ENCODE measurements at places on chromosomes 2 and 18.

DNA sequence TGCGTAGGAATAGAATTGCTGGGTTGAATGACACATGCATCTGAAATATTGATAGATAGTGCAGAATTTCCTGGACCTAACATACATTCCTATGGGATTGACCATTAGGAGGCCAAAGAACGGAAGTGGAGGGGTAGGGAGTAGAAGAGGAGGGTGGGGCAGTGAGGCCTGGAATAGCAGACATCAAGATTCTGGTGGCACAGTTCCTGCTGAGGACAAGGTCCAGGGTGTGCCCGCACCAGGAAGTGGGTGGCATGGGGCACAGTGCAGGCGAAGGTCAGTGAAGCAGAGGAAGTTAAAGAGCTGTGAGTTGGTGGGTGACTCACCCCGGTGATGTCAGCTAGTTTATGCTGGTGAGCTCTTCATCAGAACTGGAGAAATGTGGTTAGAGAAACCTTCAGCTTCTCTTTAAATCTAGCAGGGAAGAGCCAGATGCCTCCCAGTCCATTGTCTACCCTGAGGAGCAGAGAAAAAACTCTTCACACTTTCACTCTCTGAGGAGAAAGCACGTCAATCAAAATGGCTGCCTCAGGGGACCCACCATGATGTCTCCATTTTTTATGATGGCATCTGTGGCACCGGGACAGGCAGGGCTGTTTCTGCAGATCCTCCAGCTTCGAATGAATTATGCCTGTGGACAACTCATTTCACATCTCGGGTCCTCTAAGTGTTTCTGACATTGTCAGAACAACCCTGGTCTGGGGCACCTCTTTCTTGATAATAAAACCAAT is 55.9 kb upstream of the CTLA4 start:
- peak; percentile 73 for DNase-seq

DNA sequence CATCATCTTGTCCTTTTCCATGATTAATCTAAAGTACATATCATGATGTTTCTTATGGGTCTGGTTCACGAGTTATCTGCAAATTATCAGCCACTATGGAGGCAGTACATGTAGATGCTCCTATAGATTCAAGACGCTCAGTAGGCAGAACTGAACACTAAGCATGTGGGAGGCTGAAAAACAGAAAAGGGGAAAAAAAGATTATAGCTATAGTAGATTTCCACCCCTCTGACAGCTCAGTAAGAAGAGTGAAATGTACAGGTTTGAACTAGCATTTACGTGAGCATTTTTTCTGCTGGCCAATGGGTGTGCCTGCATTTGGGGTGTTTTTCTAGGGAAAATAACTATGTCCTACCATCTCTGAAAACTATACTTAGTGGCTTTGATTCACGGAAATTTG is 308.9 kb downstream of the ZEB2 start:
- DNase-seq, result no peak

- DNase-seq, result no peak
These were observed 66.1 kb upstream of the CDCA7 start for GRCh38 chr2:173288561-173288960.

- DNase-seq, result no peak
These were observed 297.9 kb upstream of the MMADHC start for GRCh38 chr2:149885468-149885867.

- no peak for DNase-seq
These were observed 12.4 kb upstream of the EPAS1 start for GRCh38 chr2:46284796-46285195.

DNA sequence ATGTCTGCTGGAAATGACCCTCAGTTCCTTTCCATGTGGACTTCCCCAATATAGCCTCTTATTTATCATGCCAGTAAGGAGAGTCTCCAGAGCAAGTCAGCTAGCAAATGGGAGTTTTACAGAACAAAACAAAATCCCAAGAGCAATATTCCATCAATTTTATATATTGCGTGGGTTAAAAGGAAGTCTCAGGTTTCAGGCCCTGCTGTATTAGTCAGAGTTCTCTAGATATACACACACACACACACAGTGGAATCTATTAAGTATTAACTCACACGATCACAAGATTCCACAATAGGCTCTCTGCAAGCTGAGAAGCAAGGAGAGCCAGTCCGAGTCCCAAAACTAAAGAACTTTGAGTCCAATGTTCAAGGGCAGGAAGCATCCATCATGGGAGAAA is 102.8 kb upstream of the MAP2 start:
- DNase-seq, result no peak

DNA sequence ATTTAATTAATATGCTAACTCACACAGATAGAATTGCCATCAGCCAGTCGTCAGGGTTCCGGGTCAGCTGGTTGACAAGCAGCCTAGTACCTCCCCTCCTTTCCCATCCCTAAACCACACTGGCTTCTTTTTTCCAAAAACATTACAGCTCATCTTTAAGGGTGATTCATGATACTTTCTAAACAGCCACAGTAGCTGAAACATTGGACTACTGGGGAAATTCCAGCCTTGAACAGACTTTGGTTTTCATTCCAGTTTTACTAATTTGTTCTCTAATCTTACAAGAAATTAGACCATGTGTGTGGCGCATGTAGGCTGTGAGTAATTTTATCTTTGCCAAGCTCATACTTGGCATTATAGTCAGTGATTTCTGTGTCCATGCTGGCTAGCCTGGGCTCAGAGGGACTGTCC is 110.8 kb downstream of the FMNL2 start:
- no peak for DNase-seq

DNA sequence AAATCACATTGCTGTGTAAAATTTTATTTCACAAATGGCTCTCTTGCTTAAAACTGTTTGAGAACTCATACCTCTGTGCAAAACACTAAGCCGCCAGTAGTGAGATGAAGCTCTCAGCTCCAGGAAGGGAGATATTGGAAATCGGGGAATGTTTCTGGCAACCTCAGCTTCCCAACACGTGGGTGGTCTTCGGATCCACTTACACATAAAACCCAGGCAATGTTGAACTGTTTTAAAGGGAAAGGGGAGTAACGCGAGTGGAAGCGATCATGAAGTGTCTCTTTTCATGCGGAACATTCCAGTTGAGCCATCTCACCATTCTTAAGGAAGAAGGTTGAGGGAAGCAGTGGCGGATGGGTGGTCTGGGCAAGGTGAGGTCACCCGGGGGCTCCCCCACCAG is 136.8 kb downstream of the ASB1 start:
- no peak for DNase-seq

GRCh38 chr2:227390468-227391256 is 2.9 kb upstream of the SCYGR1 start:
- no peak for DNase-seq

DNA sequence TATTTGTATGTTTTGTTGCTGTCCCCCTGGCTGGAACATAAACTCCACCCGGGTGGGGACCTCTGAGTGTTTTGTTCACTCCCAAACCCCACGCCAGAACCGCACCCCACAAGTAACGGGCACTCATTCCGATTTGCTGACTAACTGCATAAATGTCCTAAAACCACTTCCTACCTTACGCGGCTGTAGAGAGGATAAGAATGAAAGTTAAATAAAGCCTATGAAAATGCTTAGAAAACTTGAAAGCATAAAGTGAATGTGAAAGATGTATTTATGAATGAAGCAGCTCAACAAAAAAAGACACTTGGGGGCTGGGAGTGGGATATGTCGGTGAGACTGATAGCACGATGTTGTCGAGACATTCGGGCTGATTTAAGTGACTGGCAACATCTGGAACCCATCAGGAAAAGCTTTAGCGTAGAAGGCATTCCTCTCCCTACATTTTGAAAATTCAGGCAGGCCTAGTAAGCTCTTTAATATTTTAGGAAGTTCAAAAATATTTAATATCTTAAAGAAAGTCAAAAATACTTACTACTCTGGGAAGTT is 206.7 kb downstream of the SH3RF3 start:
- DNase-seq, result no peak

DNA sequence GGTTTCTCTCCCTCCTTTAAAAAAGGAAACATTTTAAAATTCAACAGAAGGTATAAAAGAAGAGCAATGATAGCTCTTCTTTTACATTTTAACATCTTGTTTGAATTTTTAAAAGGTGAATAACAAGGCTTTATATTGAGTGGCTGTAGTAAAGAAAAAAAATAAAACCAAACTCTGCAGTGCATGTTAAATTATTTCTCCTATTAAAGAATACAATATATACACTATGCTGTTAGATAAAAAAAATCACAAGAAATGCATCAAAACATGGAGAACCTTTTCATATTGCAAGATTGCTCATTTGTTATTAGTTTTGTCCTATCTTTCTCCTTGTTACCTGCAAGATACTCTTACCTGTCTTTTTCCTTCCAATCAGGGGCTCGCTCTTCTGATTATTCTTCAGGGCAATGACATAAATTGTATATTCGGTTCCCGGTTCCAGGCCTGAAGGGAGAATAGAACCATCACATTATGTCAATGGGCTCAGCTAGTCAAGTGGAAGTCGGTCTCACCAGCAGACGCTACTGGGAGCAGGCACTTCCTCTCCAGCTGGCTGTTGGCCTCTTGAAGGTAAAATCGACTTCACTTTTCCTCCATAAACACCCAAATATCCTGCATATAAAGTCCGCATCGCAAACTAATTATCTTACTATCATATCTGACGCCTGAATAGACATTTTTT is 61.2 kb downstream of the ATIC start:
- no peak for DNase-seq

DNA sequence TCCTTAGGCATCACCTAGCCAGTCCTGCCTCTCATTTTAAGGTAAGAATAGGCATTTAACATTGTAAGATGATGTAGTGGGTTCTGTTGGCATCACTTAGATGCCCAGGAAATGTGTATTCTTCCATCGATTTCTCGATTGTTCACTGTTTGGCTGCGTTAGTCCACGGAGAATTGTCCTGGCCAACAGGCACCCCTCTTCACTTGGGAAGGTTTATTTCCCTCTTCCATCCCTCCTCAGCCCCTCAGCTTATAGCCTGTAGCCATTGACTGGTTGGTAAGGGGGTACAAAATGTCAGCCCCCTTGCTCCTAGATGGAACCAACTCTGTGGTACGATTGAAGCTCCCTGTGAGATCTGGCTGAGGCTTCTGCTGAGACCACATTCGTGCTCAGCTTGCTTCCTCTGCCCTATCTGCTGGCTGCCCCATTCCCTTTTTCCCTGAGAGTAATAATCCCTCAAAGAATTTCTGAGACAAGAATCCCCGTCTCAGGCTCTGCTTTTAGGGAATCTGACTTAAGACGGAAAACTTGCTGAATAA is 43.4 kb downstream of the PLEKHA3 start:
- no peak for DNase-seq

- no peak for DNase-seq
These were observed 84.2 kb upstream of the UXS1 start for GRCh38 chr2:106278112-106278876.

GRCh38 chr2:160993654-160994061 is 166.6 kb upstream of the TANK start:
- no peak for DNase-seq

DNA sequence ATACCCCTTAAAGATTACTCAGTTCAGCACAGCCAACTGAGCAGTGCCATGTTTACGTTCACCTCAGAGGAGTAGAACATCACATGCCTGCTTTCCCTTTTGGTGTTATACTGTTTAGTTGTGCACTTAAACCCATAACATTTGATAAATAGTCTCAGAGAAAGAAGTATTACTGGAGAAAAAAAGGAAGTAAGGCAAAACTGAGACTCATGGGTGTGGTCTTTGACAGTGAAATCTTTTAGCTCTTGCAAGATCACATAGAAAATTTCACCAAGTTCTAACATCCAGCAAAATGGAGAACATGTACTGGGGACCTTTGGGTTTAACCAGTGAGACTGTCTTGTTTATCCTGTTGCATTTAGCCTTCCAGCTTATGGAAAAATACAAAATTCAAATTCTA is 5.6 kb downstream of the TANK start:
- no peak for DNase-seq

DNA sequence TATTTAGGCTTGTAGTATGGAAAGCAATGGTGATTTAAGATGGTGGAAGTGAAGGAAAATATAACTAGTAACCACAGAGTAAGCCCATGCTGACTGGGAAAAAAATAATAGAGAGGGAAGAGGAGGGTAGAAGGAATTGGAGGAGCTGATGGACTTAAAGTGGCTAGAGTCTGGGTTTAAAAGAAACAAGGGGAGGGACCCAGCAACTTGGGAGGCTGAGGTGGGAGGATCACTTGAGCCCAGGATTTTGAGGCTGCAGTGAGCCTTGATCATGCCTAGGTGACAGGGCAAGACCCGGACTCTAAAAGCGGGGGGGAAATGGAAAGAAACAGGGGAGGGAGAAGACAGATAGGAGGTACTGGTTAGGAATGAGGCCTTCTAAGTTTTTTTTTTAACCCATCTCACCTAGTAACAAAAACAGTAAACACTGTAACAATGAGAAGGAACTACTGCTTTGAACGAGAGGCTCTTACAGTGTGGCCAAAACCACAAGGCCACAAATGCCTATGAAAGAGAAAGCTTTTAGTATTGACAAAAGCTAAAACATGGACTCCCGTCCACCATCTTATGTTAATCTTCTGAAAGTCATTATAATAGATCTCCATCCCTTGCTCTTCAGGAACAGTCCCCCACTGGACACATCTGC is 26.6 kb downstream of the METTL8 start:
- no peak for DNase-seq

DNA sequence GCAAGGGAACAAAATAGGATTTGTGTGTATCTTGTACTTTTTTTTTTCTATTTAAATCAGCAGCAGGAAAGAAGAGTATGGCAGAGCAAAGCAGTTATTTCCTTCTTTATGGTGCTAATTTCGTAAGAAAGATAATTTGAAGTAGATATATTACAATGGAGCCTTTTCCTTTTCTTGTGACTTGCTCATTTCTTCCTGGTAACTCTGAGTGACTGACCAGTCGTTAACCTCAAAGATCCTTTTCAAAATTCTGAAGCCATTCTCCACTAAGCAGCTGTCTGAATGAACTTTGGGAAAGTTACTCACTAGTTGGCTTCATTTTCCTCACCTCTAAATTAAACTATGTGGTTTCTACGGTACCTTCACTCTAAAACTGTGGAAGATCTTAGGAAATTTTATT is 24.6 kb downstream of the AFTPH start:
- DNase-seq, result no peak

- no peak for DNase-seq
These were observed 76.9 kb downstream of the NRXN1 start for GRCh38 chr2:50955081-50955480.

- DNase-seq, result no peak
These were observed 54.3 kb upstream of the RMDN2 start for GRCh38 chr2:37870829-37871228.

DNA sequence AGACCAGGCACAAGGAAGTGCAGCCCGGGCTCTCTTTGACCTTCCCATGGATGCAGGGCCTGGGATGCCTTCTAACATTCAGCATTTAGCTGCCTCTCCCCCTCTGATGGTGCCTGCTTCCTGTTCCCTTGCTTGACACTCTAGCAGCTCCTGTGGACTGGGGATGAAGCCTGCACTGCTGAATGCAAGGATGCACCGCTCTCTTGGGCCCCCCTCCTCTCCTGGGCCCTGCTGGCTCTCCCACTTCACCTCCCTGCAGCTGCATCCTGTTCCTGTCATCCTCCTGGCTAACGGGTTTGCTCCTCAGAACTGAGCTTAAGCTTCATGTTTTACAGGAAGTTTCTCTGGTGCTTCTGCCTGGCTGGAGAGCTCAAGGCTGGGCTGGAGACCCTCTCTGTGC is 254.1 kb downstream of the TSN start:
- DNase-seq, result no peak

GRCh38 chr2:217711188-217711587 is 291.6 kb downstream of the TNS1 start:
- DNase-seq, result no peak

- no peak for DNase-seq
These were observed 66.3 kb downstream of the UXS1 start for GRCh38 chr2:106127776-106128268.

- DNase-seq, result peak; percentile 21
These were observed 53.5 kb upstream of the RMDN2 start for GRCh38 chr2:37871456-37872191.

- DNase-seq, result no peak
These were observed 65.6 kb downstream of the SH3BP4 start for GRCh38 chr2:235017441-235017840.

All from activated CD4-positive, alpha-beta T cell treated with anti-CD3 and anti-CD28 coated beads for 4 hours (primary cell).